ENCODE measurements at places on chromosomes 1 and 21. TPM values are rescaled to one million over a fixed set of nuclear protein-coding genes. Genes with fewer than 3 reads are reported as not detected.

GRCh38 chr1:117166076-117166475 is 44.5 kb upstream of the TRIM45 start:
- no peak overlapping the region for H3K27ac ChIP-seq
- H3K4me3 ChIP-seq, result no peak overlapping the region
- peaks cover 25% of the 10 kb centered on the region for H3K4me1 ChIP-seq
- peaks cover 1% of the 10 kb centered on the region for H3K27me3 ChIP-seq
- no peak for DNase-seq
- H3K36me3 ChIP-seq, result no peaks in the 10 kb centered on the region

Gene GNAT2
- total RNA-seq, result not detected

- H3K27ac ChIP-seq, result no peak overlapping the region
- no peak overlapping the region for H3K4me3 ChIP-seq
- no peak for DNase-seq
- H3K36me3 ChIP-seq, result peaks cover 5% of the 10 kb centered on the region
- no peaks in the 10 kb centered on the region for H3K27me3 ChIP-seq
Observed at GRCh38 chr1:234270581-234271242, 102.5 kb upstream of the COA6 start.

DNA sequence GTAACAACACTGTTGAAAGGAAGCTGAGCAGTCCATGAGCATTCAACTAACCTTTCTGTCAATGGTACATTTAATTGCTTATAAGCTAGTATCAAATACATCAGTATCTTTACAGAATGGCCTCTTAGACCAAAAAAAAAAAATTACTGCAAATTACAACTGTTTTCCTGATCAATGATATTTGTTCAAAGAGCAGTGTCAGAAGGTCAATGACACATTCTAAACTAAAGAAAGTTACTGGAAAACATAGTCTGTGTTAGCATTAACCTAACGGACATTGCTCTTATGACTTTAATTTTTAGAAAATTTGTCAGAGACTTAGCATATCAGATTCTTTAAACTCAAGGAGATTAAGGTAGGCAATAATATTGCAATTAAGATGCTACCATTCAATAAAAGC is 162.5 kb downstream of the KCNT2 start:
- H3K27ac ChIP-seq, result no peak overlapping the region
- no peak overlapping the region for H3K4me3 ChIP-seq
- no peaks in the 10 kb centered on the region for H3K36me3 ChIP-seq
- no peak for DNase-seq
- peaks cover 16% of the 10 kb centered on the region for H3K4me1 ChIP-seq
- H3K27me3 ChIP-seq, result no peaks in the 10 kb centered on the region

GRCh38 chr1:228867108-228867950 is 132.1 kb downstream of the RHOU start:
- H3K4me3 ChIP-seq, result peak overlapping the region; percentile 59
- peak; percentile 82 for DNase-seq
- H3K27ac ChIP-seq, result peak overlapping the region; percentile 93
- no peaks in the 10 kb centered on the region for H3K36me3 ChIP-seq

Gene SPAG17
- not detected for total RNA-seq

DNA sequence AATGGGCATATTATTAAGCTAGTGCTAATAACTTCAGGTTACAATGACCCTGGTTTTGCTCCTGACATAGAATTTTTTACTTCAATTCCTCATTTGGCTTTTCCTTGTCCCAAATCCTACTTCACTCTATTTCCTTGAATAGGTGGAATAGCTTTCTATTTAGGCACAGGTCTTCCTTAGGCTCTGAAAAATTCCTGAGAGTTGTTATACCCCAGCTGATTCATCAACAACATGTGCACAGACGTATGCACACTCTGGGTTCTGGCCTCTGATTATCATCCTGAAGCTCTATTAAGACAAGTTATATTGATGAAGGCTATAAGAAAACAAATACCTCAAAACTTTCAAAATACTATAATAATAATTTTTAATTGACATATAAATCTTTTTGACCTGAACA is 172.4 kb downstream of the NTMT2 start:
- no peak for DNase-seq
- H3K27ac ChIP-seq, result no peak overlapping the region
- no peaks in the 10 kb centered on the region for H3K4me1 ChIP-seq
- no peak overlapping the region for H3K4me3 ChIP-seq

DNA sequence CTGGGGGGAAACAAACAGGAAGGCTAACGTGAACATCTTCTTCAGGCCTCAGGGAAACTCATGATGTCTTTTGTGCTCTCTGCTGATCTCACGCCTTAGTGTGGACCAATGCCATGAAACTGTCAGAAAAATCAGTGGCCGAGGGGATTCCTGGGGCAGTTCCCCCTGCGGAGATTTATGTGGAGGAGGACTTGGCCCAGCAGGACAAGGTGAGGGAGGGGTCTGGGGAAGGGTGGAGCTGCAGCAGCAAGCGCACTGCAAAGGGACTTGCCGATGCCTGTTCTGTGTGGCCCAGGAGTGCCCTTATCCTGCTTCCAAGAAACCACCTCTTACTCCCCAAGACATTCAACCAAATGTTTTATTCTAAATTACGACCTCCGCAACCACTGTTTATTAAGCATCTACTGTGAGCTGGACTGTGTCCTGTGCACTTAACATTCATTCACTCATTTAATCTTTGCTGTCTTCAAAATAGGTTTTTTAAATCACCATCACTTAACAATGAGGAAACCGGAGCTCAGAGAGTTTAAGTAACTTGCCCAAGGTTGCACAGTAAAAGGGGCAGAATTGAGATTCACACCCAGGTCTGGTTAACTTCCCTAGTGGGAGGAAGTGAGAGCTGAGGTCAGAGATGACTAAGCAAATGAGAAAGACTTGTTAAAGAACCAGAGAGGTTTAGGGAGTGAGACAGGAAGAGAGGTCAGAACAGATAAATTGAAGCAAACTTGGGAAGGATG is 49.7 kb downstream of the FHAD1 start:
- no peaks in the 10 kb centered on the region for H3K4me1 ChIP-seq
- no peak for DNase-seq
- H3K36me3 ChIP-seq, result no peaks in the 10 kb centered on the region
- no peak overlapping the region for H3K4me3 ChIP-seq
- H3K27ac ChIP-seq, result peak overlapping the region; percentile 44

DNA sequence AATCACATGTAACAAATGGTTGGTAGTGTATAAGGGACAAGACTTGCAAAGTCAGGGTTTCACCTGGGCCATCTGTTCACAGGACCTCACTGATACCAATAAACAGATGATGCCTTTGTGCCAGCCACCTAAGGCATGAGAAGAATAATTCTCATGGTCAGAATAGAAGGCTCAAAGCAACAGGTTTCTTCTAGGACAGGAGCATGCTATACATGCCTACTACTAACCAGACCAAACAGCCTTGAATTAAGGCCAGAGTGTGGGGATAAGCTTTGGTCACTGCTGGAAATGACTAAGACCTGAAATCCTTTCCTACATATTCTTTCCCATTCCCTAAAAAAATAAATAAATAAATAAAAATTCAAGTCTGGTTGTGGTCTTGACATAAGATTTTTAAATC is 17.5 kb downstream of the PSMB2 start:
- no peaks in the 10 kb centered on the region for H3K27me3 ChIP-seq
- H3K4me1 ChIP-seq, result peaks cover 17% of the 10 kb centered on the region
- H3K4me3 ChIP-seq, result no peak overlapping the region
- H3K27ac ChIP-seq, result no peak overlapping the region

DNA sequence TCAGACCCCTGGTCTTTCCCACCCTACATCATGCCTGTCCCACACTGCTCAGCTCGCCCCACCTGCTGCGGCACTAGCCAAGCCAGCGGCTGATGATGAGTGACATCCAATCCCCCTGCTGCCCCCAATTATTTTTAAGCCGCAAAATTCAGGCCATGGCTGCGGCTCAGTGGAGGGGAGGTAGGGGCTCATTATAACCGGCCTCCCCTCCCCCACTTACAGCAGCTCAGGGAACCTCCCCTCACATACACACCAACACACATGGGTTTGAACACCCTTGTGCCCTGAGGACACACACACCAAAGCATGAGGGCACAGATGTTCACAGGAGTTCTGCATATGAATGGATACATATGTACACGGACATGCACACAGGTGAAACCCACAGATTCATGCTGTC is 5.3 kb downstream of the ADGRB2 start:
- H3K36me3 ChIP-seq, result no peaks in the 10 kb centered on the region
- peaks cover 30% of the 10 kb centered on the region for H3K4me1 ChIP-seq
- H3K27ac ChIP-seq, result no peak overlapping the region
- peak overlapping the region; percentile 63 for H3K4me3 ChIP-seq
- peaks cover 12% of the 10 kb centered on the region for H3K27me3 ChIP-seq
- no peak for DNase-seq

GRCh38 chr1:125119024-125119441 is 3934.3 kb downstream of the SRGAP2C start:
- no peak overlapping the region for H3K27ac ChIP-seq
- no peak for DNase-seq

DNA sequence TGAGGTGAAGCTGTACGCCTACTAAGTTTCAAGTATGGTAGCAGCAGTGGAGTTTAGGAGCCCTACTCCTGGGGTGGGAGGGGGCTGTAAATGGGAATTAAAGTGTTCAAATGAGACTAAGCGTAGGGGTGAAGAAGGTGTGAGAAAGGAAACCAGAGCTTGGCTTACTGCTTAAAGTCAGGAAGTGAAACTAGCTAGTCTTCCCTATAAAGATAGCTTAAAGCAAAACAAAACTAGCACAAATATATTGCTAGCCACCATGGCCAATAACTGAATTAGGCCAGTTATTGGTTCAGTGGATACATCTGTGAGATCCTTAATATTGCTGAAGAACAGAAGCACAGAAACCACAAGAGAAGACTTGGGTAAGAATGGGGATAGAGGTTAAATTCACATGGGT is 492.2 kb upstream of the PKN2 start:
- no peaks in the 10 kb centered on the region for H3K4me1 ChIP-seq
- no peaks in the 10 kb centered on the region for H3K36me3 ChIP-seq
- DNase-seq, result no peak
- no peak overlapping the region for H3K27ac ChIP-seq
- H3K27me3 ChIP-seq, result no peaks in the 10 kb centered on the region
- H3K4me3 ChIP-seq, result no peak overlapping the region

Gene DNMT3L
- not detected for total RNA-seq

DNA sequence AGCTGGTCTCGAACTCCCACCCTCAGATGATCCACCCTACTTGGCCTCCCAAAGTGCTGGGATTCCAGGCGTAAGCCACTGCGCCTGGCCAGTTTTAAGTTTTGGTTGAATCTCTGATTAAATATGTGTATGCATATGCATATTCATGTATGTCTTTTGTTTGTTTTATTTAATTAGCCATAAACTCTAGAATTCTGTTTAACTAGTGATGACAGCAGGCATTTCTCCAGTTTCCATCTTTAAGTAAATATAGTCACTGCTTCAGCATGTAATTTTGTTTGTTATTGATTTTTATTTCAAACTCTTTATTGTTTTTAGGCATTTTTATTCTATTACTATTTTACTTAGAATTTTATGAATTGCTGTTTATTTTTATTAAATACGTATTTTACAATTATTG is 58.0 kb downstream of the NUF2 start:
- H3K4me3 ChIP-seq, result no peak overlapping the region
- H3K4me1 ChIP-seq, result no peaks in the 10 kb centered on the region
- no peaks in the 10 kb centered on the region for H3K27me3 ChIP-seq
- DNase-seq, result no peak

Gene SH2D1B
- not detected for total RNA-seq

- peaks cover 6% of the 10 kb centered on the region for H3K27me3 ChIP-seq
- H3K27ac ChIP-seq, result no peak overlapping the region
- no peak overlapping the region for H3K4me3 ChIP-seq
- DNase-seq, result no peak
- H3K4me1 ChIP-seq, result no peaks in the 10 kb centered on the region
Observed at GRCh38 chr1:223714849-223715603, 2.7 kb downstream of the CAPN2 start.

- no peak for DNase-seq
- no peak overlapping the region for H3K27ac ChIP-seq
- peaks cover 3% of the 10 kb centered on the region for H3K4me1 ChIP-seq
- no peaks in the 10 kb centered on the region for H3K27me3 ChIP-seq
Observed at GRCh38 chr1:206089341-206089740, 27.8 kb downstream of the AVPR1B start.

GRCh38 chr1:48302652-48303051 is 80.1 kb downstream of the SLC5A9 start:
- H3K27me3 ChIP-seq, result peaks cover 2% of the 10 kb centered on the region
- no peak for DNase-seq
- H3K27ac ChIP-seq, result no peak overlapping the region
- no peak overlapping the region for H3K4me3 ChIP-seq
- H3K4me1 ChIP-seq, result no peaks in the 10 kb centered on the region

GRCh38 chr21:33286600-33287456 is 20.7 kb downstream of the IL10RB start:
- no peak overlapping the region for H3K27ac ChIP-seq
- no peak for DNase-seq
- no peaks in the 10 kb centered on the region for H3K36me3 ChIP-seq
- no peak overlapping the region for H3K4me3 ChIP-seq

DNA sequence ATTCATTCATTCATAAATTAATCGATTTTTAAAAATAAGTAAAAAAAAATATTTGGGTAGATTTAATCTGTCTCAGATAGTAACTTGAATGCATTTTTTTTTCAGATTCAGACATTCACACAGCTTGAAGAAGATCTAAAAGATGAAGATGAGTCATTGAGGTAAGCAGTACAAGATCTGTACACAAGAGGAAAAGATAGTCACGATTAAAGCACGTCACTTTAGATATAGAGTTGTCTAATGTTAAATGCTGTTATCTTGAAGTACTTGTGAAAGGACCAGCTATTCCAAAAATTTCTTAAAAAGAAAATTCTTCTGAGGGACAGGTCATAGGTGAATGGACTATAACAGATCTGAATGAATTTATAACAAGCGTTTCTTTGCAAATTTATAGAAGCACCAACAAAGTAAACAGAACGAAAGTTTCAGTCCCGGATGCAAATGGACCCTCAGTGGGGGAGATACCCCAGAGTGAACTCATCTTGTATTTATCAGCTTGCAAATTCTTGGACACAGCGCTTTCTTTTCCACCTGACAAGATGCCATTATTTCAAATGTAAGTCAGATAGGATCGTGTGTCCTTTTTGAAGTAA is 31.2 kb upstream of the MORC3 start:
- peaks cover 4% of the 10 kb centered on the region for H3K36me3 ChIP-seq
- no peak for DNase-seq
- H3K4me3 ChIP-seq, result no peak overlapping the region
- peak overlapping the region; percentile 67 for H3K27ac ChIP-seq

- H3K36me3 ChIP-seq, result peaks cover 8% of the 10 kb centered on the region
- H3K4me1 ChIP-seq, result peaks cover 42% of the 10 kb centered on the region
- H3K27me3 ChIP-seq, result peaks cover 20% of the 10 kb centered on the region
- H3K4me3 ChIP-seq, result no peak overlapping the region
- DNase-seq, result no peak
Observed at GRCh38 chr1:31215065-31215570, 24.6 kb downstream of the NKAIN1 start.

Gene GUCA2B
- not detected for total RNA-seq

Gene NCF2
- total RNA-seq, result not detected

GRCh38 chr1:67169496-67169895 is 3.2 kb downstream of the IL23R start:
- no peak for DNase-seq
- no peaks in the 10 kb centered on the region for H3K4me1 ChIP-seq
- no peaks in the 10 kb centered on the region for H3K36me3 ChIP-seq
- H3K27ac ChIP-seq, result no peak overlapping the region
- H3K27me3 ChIP-seq, result no peaks in the 10 kb centered on the region

Data from glutamatergic neuron (in vitro differentiated cells).